NCI-H187 (cell line): ENCODE measurements at places on chromosomes 2 and 18.

DNA sequence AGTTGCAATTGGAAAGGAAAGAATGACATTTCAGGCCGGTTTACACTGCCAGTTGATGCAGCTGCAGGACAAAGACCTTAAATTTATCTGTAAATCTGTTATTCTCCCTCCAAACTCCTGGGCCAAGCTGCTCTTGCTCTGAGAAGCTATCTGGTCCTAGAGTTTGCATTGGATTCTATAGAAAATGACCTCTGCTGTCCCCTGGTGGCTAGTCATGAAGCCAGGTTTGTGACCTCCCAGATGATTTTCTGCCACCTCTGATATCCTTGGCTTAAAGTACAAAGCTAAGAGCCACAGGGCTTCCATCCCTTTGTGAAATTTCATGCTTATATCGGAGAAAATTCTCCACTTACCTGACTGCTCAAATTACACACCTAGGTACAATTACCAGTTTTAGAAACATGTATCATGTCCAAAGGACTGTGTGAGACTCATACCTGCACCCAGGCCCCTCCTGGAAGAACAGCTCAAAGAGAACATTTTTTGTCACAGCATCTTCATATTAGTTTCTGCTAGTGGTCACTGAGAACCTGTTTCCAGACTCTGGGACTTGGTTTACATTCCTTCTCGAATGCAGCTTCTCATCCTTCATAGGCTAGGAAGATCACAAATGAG lies 28.9 kb upstream of the IER3IP1 start:
- DNase-seq, result no peak

- DNase-seq, result no peak
Measured at GRCh38 chr18:4074647-4075046, 380.5 kb downstream of the DLGAP1 start.

GRCh38 chr2:100451092-100451491 lies 19.2 kb upstream of the NMS start:
- DNase-seq, result no peak

- no peak for DNase-seq
Measured at GRCh38 chr2:127700527-127701192, 637 bp upstream of the SFT2D3 start.

DNA sequence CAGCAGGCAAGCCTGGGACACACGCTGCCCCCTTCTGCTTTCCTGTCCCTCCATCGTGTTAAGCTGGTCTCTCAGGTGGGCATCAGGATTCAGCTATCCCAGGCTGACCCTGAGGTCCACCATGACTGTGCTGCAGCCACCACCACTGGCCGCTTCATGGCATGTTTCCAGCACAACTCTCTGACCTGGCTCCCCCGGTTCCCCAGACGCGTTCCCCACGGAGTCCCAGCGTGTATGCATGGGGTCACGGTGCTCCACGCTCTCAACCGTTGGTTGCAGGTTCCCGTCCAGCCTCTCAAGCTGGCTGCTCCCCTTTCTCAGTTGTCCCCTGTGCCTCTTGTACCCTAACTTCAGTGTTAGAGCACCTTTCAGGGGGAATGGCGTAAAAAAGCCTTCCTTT lies 20.3 kb downstream of the HPCAL1 start:
- DNase-seq, result no peak

DNA sequence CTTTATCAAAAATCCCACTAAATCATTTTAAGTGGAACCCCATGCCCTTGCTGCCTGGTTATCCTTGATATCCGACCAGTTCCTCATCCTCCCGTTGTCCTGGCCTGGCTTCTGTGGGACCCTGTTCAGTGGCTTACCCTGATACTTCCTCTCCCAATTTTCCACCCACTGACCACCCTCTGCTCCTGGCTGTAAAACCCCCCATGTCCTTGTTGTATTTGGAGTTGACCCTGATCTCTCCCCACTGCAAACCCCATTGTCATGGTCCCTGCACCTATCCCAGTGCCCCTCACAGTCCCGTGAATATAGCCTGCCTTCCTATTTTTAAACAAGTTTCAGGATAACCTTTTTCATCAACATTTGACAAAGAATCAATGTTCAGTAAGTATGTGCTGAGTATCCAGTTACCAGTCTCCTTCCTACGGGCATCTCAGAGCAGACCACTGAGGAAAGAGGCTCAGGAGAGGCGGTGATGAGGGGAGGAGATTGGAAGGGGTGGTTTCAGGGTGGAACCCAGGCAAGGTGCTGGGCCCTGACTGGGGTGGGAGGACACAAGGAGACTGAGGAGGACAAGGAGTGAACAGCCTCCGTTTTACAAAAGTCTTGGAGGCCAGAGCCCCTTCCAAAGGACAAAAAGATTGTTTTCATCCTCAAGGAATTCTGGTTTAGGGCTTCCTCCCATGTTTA lies 131.8 kb downstream of the PXDN start:
- DNase-seq, result no peak

- DNase-seq, result no peak
Measured at GRCh38 chr18:68121826-68122225, 593.1 kb downstream of the TMX3 start.

DNA sequence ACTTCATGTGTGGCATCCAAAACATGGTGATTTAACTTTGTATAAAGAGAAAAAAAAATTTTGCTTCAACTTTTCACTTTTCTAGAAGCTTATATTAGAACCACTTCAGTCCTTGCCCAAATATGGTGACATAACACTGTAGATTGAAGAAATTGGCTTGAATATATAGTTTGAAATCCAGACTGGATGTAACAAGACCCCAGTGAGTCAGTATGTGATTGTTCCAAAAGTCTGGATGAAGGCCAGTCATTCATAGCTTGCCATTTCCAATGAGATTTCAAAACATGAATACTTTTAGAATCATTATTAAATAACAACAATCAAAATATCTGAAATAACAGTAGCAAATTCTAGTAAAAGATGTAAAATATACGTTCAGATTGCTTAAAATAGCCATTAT lies 104.8 kb upstream of the FN1 start:
- no peak for DNase-seq

- DNase-seq, result no peak
Measured at GRCh38 chr18:79554321-79554720, 125.3 kb upstream of the CTDP1 start.

GRCh38 chr2:43133708-43134570 lies 92.5 kb downstream of the ZFP36L2 start:
- DNase-seq, result no peak
